ENCODE measurements at places on chromosomes 1 and 21. TPM values are rescaled to one million over a fixed set of nuclear protein-coding genes. Genes with fewer than 3 reads are reported as not detected.

The ACP6 gene
- 5.0 TPM for total RNA-seq

The LGR6 gene
- not detected for total RNA-seq

The MYCL gene
- 2.1 TPM for total RNA-seq

The BTBD8 gene
- total RNA-seq, result 3.9 TPM

The FGR gene
- total RNA-seq, result not detected

The TFF1 gene
- total RNA-seq, result not detected

The HES4 gene
- total RNA-seq, result 6.2 TPM

The CD34 gene
- total RNA-seq, result 0.05 TPM

The CFHR5 gene
- not detected for total RNA-seq

The NR5A2 gene
- total RNA-seq, result under 0.01 TPM

The TEX38 gene
- total RNA-seq, result not detected

The LAX1 gene
- total RNA-seq, result not detected

The AGT gene
- 0.09 TPM for total RNA-seq

The ZNF695 gene
- 0.59 TPM for total RNA-seq

The SAMD13 gene
- 0.42 TPM for total RNA-seq

The ASCL5 gene
- not detected for total RNA-seq

The CELA3A gene
- total RNA-seq, result not detected

The FMOD gene
- 48.1 TPM for total RNA-seq

The SPATA17 gene
- total RNA-seq, result 0.55 TPM

The NCMAP gene
- not detected for total RNA-seq

The SLC5A9 gene
- total RNA-seq, result not detected

The TBX15 gene
- not detected for total RNA-seq

The PADI1 gene
- total RNA-seq, result 0.18 TPM

The ADSS2 gene
- 35.6 TPM for total RNA-seq

The ISG15 gene
- 107 TPM for total RNA-seq

The HYI gene
- total RNA-seq, result 51.4 TPM

The DDR2 gene
- 189 TPM for total RNA-seq

The FAM72B gene
- total RNA-seq, result 2.5 TPM

All from smooth muscle cell of the umbilical artery (primary cell).